Eye (tissue), 1 donor: ENCODE measurements at places on chromosomes 6 and 20.

- no peak for DNase-seq
Measured at GRCh38 chr6:50096296-50096695, 46.6 kb upstream of the DEFB112 start.

DNA sequence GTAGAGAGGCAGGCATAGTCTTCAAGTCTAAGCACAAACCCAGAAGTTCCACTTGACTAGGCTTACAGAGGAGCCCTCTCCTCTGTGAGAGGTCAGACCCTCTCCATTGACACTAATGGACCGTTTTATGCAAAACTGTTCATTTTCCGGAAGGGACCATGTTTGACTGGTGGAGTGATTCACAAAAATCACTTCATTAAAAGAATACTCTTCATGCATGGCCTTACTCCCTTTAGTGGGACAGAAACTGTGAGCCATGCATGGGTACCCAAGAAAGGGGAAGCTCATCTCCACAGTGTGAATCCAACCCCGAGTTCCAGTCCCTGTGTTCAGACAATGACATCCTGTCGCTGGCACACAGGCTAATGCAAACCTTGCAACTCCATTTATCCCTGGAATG lies 63.2 kb downstream of the OLIG3 start:
- DNase-seq, result no peak

DNA sequence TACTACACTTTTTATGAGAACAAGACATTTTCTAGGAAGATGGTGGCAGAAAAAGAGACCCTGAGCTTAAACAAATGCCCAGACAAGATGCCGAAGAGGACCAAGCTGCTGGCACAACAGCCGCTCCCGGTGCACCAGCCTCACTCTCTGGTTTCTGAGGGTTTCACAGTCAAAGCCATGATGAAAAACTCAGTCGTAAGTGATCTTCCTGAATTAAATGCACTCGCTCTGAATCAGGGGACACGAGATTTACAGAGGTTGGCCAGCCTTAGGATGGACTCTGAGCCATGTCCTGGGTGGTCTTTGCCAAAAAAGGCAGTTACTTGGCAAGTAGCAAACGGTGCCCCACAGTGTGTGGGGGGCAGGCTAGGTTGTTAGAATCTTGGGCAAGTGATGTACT lies 423 bp downstream of the PACRG start:
- DNase-seq, result no peak

- no peak for DNase-seq
Measured at GRCh38 chr6:164401871-164402270, 907.5 kb downstream of the C6orf118 start.

- DNase-seq, result no peak
Measured at GRCh38 chr6:113184736-113185135, 672.4 kb upstream of the MARCKS start.

DNA sequence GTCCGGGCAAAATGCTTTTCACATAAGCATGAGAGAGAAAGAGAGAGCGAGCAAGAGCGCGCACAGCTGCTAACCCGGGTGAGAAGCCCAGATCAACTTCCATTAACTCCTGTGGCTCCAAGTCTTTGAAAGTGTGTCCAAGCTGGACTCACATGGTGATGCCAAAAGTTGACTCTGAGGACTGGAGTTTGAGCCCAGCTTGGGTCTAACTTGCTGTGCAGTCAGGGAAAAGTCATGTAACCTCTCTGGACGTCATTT lies 357.2 kb upstream of the SULF2 start:
- no peak for DNase-seq

GRCh38 chr6:106973018-106973835 lies 1.3 kb downstream of the CD24 start:
- DNase-seq, result peak; percentile 79

- DNase-seq, result no peak
Measured at GRCh38 chr6:130138116-130138908, 84.4 kb downstream of the SAMD3 start.

- DNase-seq, result no peak
Measured at GRCh38 chr6:50565004-50565403, 148.3 kb upstream of the TFAP2D start.

- no peak for DNase-seq
Measured at GRCh38 chr20:61445138-61445537, 193.1 kb downstream of the CDH4 start.

DNA sequence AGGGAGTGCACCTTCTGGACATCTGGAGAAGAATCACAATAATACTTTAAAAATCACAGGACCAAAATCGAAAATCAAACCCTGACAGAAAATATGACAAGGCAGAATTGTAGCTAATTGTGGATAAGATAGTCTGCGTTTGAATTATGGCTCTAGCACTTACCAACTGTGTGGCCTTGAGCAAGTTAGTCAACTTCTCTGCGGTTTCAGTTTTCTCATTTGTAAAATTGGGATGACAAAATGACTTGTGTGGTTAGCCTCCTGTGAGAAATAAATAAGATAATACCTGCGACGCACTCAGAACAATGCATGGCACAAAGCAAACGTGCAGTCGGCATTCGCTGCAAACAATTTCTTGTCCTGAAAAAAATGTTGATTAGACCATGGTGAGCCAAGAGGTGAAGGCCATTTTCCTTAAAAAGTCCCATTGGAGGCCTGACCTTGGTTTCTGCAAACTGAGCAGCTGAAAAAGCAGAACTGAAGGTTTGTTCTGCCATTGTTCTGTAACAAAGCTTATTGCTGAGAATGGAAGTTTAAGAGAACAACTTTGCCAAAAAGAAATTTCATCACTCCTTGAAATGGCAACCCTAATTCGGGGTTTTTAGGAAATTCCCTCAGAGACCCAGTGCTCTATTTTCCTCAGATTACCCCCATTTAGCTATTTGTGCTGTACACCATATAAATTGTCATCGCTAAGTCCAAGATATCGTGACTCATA lies 266.3 kb downstream of the ERMARD start:
- DNase-seq, result no peak

DNA sequence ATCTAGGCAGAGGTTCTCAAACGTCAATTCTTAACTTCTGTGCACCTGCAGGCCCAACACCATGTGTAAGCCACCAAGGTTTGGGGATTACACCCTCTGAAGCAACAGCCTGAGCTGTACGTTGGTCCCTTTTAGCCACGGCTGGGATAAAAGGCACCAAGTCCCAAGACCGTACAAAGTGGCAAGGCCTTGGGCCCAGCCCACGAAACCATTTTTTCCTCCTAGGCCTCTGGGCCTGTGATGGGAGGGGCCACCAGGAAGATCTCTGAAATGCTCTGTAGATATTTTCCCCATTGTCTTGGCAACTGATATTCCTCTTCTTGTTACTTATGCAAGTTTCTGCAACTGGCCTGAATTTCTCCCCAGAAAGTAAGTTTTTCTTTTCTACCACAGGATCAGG lies 4.5 kb upstream of the FAM184A start:
- DNase-seq, result no peak

DNA sequence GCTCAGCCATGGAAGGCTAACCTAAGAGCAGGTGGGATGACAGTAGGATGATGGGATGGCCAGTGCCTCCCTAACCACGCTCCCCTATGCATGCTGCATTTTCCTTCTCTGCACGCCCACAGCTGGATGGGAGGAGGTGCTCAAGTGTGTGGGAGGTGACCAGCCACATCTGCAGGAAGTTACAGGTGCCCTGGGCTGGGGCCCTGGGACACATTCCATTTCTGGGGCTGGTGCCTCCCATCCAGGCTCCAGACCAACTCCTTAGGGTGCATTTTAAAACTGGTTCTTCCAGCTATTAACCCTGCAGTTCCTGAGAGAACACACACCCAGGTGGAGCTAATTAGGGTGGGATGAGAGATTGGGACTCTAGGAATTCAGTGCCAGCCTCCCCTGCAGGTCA lies 135.3 kb upstream of the ARMC2 start:
- DNase-seq, result no peak

DNA sequence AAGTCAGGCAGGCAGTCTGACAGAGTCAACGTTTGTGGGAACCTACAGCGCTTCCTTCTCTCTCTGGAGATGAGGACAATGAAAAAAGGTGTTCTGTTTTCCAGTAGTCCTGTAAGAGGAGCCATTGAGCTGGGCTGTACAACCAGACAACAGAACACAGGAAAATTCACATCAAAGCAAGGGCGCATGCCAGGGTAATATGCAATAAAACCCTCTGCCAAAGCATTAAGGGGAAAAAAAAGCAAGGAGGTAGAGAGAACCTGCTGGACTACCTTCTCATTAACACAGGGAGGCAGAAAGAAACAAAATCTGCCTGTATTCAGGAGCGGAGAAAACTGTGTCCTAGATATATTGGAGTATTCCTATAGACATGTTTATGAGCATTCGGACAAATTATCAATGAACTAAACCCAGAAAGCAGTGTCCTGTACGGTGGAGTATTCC lies 1.3 kb downstream of the RNF24 start:
- peak; percentile 80 for DNase-seq

GRCh38 chr20:51766994-51767866 lies 960 bp downstream of the ATP9A start:
- peak; percentile 83 for DNase-seq

DNA sequence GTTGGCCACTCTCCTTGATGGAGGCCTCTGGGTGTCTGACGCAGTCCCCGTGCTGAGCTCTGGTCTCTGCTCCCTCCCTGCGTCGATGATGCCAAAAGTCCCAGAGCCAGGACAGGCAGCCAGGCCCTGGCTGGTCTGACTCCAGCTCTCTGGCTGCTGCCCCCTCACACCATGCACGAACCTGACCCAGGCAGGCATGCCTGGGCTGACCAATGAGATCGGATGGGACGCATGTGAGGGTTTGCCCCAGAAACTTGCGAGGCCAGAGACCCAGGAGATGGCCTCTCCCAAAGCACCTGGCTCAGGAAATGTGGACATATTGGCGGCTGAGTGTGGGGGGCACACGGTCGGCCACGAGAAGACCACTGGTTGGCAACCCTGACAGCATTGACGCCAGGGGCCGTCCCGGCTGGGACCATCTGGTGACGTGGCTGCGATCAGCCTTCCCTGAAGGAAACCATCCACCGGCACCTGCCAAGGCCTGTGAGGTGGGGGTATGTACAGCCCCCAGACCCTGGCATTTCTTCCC lies 51.2 kb upstream of the FRMD1 start:
- no peak for DNase-seq

GRCh38 chr6:583635-584034 lies 73.3 kb downstream of the HUS1B start:
- DNase-seq, result peak; percentile 21

GRCh38 chr20:54293526-54293925 lies 85.6 kb downstream of the PFDN4 start:
- DNase-seq, result peak; percentile 13

DNA sequence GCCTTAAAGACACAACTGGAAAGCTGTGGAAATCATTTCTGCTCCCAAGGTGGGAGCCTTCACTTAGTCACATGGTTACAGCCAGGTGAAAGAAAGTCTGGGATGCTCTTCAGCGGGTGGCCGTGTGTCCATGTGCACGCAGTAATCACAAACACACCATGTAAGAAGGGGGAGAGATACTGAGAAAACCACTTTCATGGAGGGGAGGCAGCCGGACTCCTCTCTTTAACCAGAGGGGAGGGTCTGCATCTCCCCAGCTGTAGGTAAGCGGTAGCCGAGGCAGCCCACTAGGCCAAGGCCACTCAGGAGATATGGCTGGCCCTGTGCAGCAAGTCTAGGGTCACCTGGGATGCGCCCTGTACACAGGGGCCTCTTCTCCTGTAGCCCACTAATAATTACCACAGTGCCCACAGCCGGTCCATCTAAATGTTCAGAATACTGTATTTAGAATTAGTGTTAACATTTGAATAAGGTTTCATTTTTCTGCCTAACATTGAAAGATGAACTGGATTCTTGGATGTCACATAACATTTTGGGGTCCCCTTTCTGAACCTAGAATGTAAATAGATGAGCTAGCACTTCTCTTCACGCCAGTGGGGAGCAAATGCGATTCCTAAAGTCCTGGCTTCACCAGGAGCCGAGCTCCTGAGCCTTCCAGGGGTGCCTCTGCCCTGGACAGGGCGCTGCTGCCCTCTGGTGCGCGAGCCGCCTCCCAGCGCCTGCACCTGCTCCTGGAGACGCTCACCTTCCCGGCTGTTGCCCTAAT lies 15.9 kb downstream of the GPR31 start:
- peak; percentile 67 for DNase-seq

DNA sequence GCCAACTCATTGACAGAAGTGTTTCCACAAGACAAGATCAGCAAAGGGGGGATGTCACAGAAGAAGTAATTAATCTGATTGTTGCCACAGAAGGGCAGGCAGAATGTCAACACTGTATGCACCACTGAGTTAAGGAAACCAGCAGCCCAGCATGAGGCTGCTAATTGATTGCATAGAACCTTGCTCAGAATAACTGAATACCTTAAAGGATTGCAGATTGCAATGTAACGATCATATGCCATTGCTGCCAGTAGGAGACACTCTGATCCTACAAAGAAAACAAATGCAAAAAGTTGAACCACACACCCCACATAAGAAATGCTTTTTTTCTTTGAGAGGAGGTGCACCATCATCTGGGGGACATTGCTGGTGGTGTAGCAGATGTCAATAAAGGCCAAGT lies 13.1 kb downstream of the OR5V1 start:
- no peak for DNase-seq

DNA sequence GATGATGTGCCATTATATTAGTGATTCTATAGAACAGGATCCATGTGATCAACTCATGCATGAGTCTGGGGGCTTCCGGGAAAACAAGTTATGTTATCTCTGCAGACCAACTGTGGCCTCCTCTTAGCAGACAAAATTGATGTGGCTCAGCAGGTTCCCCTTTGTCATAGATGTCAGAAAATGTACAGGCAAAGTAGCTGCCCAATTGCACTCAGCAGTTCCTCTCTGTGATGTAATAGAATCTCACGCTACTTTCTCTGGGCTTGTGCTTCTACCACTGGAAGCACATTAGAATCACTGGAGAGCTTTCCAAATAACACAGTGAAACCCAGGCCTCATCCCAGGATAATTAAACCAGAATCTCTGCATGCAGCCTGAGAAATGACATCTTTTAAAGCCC lies 253.1 kb downstream of the SLC24A3 start:
- DNase-seq, result peak; percentile 34

DNA sequence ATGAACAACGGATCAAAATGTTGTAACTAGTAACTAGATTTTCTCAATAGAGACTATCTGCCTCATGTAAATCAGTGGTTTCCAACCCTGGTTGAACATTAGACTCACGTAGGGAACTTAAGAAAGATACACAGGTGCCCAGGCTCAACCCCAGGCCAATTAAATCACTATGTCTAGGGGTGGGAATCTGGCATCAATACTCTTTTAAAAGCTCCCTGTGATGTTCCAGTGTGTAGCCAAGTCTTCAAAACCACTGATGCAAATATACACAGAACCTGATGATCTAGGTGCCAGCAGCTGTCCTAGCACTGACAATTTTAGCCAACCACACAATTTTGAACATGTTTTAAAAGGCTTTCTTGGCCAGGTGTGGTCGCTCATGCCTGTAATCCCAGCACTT lies 128.7 kb downstream of the TBC1D32 start:
- DNase-seq, result no peak

DNA sequence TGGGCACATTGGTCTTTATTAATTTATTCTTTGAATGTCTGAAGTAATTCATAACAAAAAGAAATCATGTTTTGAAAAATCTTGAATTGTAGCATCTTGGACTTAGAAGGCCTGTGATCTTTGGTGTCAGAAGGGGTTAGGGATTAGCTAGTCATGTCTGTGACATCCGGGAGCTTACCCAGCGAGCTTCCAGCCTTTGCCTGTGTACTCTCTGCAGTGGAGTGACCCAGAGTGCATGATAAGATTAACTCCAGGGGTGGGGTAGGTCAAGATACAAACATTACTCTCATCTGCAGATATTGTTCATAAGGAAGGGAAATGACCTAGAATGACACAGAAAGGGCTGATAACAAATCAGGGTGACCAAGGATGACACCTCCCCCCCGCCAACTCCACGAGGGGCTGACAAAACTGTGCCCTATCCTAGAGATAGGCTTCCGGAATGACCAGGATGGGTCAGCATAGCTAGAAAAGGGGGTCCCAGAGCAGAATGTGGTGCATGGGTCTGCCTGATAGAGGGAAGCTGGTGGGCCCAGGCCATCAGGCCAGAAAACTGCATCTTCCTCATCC lies 56.6 kb upstream of the BLCAP start:
- no peak for DNase-seq
